ENCODE measurements at places on chromosomes 1 and 21.

- DNase-seq: no peak
Measured at GRCh38 chr1:5999711-6000443, 7.7 kb upstream of the NPHP4 start.

GRCh38 chr1:119268879-119269278 lies 99.7 kb upstream of the HAO2 start:
- no peak for DNase-seq

DNA sequence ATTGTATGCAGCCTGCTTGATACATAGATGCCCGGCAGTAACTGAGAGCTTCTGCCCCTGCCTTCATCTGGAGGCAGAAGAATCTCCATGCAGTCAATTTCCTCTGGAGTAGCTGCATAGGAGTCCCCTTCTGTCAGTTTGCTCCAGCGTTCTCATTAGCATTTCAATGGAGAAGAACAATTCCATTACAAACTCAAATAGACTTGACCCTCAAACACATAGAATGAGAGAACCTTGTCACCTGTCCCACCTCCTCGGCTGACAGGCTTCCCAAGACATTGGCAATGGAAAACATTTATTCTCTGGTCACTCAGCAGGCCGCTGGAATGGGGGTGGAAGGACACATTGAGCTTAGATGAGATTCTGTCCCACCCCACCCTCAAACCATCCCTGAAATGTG lies 45.6 kb upstream of the TMEM51 start:
- DNase-seq: no peak

DNA sequence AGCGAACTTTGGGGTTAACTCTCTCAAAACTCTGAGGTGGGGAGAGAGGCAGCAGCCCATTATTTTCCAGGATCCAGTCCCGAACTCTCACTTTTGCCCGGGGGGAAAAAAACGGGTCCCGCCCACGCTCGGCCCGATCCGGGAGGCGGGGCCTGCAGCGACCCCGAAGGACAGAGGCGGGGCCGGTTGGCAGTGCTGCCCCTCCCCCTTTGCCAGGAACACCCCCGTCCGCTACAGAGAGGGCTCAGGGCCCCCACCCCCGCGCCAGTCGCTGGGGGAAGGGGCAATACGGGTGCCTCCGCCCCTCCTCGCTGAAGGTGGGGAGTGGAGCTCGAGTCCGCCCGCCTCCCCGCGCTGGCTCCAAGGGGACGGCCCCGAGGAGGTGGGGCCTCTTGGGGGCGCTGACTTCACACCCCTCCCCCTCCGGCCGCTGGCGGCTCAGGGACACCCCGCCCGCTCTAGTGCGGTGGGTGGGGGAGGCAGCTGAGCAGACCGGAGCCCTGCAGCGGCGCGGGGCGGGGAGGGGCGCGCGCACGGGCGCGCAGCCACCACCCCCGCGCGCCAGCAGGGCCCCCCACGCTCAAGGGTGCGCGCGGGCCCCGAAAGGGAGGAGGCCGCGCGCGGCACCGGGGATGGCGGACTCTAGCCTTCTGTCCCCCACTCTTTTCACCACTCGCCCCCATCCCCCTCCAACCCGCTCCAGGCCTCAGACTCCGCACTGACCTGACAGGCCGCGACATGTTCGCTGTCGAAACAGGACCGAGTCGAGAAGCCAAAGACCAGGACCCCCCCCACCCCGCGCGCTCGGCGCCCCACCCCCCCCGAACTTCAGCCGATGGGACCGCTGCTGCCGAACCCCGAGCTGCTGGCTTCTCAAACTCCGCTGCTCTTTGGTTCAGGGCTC lies 496 bp downstream of the NUCKS1 start:
- peak; percentile 85 for DNase-seq
